ENCODE measurements at places on chromosomes 2 and 18.

GRCh38 chr2:3036432-3037125 lies 341.0 kb downstream of the EIPR1 start:
- no peak for DNase-seq

DNA sequence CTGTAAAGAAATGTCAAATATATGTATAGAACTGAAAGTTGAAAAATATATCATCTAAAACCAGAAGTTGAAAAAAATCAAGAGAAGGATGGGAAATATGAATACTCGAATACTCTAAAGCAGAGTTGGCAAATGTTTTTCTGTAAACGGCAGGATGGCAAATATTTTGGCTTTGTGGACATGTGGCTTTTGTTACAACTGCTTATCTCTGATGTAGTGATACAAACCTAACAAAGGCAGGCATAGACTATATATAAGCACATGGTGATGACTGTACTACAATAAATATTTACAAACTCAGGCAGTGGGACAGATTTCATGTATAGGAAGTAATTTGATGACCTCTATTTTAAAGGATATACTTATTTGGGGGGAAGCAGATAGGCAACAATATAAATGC lies 224.6 kb upstream of the LRRTM4 start:
- no peak for DNase-seq

DNA sequence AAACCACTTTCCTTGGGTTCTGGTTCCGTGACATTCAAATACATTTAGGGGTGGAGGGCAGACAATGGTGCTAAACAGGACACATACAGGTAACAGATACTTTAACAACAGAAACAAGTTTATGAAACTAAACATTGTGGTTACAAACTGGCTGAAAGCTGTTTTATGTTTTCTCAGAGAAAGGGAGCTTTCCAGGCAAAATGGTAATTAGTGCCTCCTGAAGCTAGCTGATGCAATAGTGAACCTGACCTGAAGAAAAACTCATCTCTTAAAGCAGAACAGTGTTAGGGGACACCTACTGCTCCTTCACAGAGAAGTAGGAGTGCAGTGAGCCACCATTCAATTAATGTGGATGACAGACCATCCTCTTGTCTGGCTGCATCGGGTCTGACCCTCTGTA lies 138.9 kb downstream of the CCDC148 start:
- DNase-seq: no peak

DNA sequence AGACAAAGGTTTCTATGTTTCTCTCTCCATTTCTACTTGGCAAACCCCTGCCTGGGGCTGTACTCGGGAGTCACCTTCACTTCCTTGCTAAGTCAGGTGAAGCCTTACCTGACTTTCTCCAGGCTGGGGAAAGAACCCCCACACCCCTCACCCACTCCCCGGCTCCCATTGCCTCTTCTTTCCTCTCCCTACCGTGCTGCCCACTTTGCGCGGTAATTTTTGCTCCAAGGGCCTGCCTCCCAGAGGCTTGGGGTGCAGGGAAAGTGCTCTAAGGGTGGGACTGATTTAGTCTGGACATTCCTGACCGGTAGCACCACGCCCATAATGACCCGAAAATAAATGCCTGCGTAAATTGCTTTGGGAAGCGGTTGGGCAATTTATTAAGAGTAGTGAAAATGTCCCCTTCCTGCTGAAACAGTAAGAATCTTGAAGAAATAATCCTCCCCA lies 49.1 kb upstream of the ATP6V1B1 start:
- no peak for DNase-seq

GRCh38 chr2:75728614-75729419 lies 18.1 kb upstream of the GCFC2 start:
- DNase-seq: no peak

DNA sequence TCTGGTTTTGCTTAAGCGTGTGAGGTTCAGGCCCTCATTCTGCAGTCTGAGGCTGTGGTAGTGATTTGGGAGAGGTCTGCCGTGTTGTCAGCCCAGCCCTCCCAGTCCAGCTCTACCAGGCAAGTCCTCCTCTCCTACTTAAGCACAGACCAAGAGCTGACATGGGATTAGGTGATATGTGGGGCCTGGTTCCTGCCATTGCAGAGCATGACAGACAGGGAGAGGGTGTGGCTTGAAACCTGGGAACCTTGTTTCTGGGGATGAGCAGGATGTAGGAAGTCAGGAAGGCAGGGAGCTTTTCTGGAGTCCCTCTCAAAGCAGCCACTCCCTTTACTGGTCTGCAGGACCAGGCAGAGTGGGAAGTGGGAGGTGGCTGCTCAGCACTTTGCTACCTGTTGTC lies 38.6 kb downstream of the PTPRM start:
- no peak for DNase-seq

- DNase-seq: no peak
These were observed 324.9 kb upstream of the SOX11 start for GRCh38 chr2:5367321-5367720.

DNA sequence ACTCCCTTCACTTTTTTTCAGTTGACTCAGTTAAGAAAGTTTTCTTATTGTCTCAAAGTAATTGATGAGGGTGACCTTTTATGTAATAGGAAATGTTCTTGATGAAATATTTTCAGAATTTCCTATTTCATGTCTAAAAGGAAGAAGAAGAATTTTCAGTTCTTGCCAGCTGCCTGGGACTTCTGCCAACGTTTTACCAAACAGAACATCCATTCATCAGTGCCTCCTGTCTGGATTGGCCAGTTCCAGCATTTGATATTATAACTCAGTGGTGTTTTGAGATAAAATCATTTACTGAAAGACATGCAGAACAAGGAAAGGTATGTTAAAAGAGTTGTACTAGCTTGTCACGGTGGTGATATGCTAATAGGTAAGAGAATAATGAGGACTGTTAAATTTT lies 104.7 kb upstream of the MYO3B start:
- DNase-seq: no peak

DNA sequence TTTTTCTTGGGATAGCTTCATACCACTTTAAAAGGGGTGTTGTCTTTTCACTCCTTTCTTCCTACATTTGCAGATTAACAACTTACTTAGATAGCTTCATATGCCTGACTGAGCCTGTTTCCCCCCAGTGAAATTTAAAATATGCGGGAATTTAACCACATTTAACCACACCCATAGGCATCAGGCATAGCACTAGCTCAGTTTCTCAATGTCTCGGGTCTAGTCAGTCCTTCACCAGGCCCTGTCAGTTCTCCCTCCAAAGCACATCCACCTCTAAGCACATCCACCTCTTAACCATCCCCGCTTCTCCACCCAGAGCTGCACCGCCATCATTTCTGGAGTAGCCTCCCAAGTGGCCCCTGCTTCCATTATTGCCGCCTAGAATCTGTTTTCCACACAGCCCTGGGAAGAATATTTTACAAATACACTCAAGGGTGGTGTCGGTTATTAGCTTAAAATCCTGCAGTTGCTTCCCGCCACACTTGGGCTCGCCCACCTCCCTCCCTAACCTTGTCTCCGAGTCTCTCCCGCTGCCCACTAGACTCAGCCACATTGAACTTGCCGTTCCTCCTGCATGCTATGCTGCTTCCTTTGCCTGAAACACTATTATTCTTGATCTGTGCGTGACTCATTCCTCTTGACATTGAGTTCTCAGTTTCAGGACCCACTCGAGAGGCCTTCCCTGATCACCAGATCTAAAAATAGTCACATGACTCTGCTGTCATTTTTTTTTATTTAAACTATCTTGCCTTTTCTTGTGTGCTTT lies 68.3 kb downstream of the SPTBN1 start:
- DNase-seq: no peak

- DNase-seq: no peak
These were observed 695 bp downstream of the RBFA start for GRCh38 chr18:80034852-80035406.

DNA sequence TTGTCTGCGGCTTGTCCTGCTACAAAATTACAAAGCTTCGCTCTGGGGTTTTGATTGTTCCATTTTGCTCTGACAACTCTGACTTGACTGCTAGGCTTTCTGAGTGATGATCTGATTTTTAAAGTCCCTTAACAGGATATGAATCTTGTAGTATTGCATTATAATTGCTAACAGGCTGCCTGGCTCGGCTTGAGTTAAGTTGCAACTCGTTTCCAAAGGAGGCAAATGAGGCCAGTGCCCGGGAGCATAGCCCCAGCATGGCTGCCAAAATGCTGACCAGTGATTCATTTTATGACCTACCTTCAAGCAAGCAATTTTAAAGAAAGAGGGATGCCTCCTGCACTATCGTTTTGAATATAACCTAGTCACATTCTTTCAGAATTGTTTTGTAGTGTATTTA lies 135.4 kb downstream of the COL6A3 start:
- DNase-seq: no peak

- no peak for DNase-seq
These were observed 142.0 kb downstream of the TMEM18 start for GRCh38 chr2:535222-535621.

- DNase-seq: no peak
These were observed 34.3 kb downstream of the AFF3 start for GRCh38 chr2:100107906-100108647.

GRCh38 chr2:240983361-240983995 lies 14.9 kb upstream of the SNED1 start:
- no peak for DNase-seq

GRCh38 chr2:78486565-78486964 lies 538.9 kb upstream of the REG3G start:
- no peak for DNase-seq

- DNase-seq: no peak
These were observed 167.3 kb downstream of the SEPTIN10 start for GRCh38 chr2:109446278-109447131.

- DNase-seq: no peak
These were observed 21.6 kb downstream of the MERTK start for GRCh38 chr2:111919794-111920608.

GRCh38 chr2:47034973-47035609 lies 119.5 kb upstream of the MCFD2 start:
- no peak for DNase-seq

GRCh38 chr2:46674488-46674887 lies 195.1 kb downstream of the TMEM247 start:
- no peak for DNase-seq

- DNase-seq: peak; percentile 8
These were observed 10.6 kb upstream of the ITGB6 start for GRCh38 chr2:160210599-160211138.

GRCh38 chr2:10241641-10242430 lies 60.9 kb upstream of the HPCAL1 start:
- no peak for DNase-seq

DNA sequence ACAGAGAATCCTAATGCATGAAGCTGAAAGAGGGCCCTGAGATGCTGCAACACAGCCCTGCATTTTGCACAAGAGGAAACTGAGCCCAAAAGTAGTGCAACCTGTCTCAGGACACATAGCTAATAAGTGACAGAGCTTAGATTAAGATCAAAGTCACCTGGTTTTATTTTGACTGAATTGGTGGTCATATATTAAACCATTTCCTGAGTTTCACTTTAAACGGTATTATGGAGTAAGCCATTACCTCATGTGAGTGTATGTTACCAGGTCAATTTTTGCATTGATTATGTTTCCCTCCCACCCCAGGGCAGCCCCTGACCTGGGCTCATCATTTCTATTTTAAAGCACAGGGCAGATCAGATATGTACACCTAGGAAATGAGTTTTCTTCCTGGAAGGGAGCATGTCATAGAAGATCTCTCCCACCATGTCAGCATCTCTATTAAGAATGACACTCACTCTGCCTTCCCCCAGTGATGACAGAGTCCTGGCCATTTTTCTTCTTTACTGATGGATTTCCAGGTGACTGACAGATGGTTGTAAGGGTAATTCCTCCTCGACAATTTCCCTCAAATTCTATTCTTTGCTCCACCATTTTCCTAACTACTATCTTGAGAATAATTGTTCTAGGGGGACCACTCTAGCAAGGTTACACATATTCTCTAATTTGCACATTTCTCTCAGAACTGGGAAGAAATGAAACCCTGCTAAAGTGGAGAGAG lies 441.3 kb upstream of the SLC14A2 start:
- no peak for DNase-seq

DNA sequence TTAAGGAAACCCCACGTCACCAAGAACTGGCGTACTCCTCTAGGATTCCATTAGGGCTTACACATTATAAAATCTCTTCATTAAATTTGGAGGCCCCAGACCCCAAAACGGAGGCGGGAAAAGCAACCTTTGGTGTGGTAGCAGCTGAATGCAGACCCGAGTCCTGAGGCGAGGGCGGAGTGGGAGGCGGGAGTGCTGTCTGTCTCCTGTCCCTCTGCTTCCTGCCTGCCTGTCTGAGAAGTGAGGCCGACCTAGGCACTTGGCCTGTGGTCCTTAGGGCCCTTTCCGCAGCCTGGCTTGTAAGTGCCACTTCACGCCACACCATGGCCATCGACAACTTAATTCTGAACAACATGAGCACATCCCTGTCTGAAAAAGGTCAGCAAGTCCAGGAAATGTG lies 102.1 kb downstream of the RTN4 start:
- DNase-seq: no peak

- no peak for DNase-seq
These were observed 45.2 kb upstream of the MGAT4A start for GRCh38 chr2:98776136-98776535.

- no peak for DNase-seq
These were observed 80.0 kb downstream of the EXOC6B start for GRCh38 chr2:72745679-72746368.

- DNase-seq: no peak
These were observed 6.2 kb downstream of the ST8SIA5 start for GRCh38 chr18:46750626-46751025.

GRCh38 chr2:6355886-6356761 lies 509.6 kb downstream of the CMPK2 start:
- DNase-seq: no peak

DNA sequence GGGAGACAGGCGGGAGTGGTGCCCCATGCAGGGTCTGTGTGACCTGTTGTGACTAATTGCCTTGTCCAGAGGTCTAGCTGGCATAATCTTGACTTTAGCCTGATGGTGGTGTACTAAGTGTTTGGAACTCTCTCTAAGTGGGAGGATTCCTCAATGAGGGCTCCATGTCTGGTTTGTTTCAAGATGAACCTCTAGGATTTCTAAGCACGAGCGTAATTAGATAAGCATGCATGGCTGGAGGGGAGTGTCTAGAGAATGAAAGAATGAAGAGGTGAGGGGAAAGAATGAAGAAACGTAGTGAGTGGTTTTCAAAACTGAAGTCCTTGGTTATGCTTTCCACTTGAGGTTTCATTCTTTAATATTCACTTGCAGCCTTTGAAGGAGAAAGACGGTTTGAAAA lies 833.2 kb upstream of the GYPC start:
- no peak for DNase-seq

Measured in T-helper 22 cell (primary cell).